IMR-90 (cell line): ENCODE measurements at places on chromosomes 7 and 10. TPM values are rescaled to one million over a fixed set of nuclear protein-coding genes. Genes with fewer than 3 reads are reported as not detected.
A peak's percentile ranks its signal among the peaks of the same experiment; 100 is the strongest.

DNA sequence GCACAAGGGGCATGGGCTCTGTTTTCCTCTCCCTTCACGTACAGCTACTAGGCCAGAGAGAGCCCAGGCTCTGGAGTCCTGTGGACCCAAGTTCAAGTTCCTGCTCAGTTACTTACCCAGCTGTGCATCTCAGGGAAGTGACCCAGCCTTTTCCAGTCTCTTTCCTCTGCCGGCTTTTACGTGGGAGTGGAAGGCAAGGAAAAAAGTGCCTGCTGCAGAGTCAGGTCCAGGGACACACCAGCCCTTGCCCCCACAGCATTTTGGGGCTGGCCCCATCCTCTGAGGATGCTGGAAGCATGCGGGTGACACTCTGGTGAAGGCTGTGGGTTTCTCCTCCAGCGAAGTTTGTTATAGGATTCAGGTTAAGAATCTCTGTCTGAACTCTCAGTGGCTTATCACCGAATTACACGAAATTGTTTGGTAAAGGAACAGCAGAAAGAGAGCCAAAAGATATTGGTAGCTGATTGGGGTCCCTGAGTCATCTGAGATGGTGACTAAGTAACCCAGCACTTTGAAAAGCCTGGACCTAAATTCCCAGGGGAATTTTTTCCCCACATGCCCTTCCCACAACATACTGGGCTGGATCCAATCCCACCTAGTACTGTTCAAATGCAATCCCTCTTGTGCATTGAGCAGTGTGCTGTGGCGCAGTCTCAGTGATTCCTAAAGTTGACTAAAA, 424.3 kb downstream of the RPS24 start:
- H3K4me1 ChIP-seq: peaks cover 14% of the 10 kb centered on the region
- H3K36me3 ChIP-seq: no peaks in the 10 kb centered on the region
- H3K27me3 ChIP-seq: no peaks in the 10 kb centered on the region
- DNase-seq: peak; percentile 90
- H3K27ac ChIP-seq: no peak overlapping the region

GRCh38 chr7:37007268-37007667, 283.0 kb upstream of the AOAH start:
- no peaks in the 10 kb centered on the region for H3K36me3 ChIP-seq
- peaks cover 6% of the 10 kb centered on the region for H3K27me3 ChIP-seq
- no peak for DNase-seq
- H3K27ac ChIP-seq: no peak overlapping the region

- H3K27me3 ChIP-seq: peaks cover 17% of the 10 kb centered on the region
- no peak overlapping the region for H3K4me3 ChIP-seq
- DNase-seq: no peak
Measured at GRCh38 chr7:21538936-21539495, 3.8 kb upstream of the DNAH11 start.

Gene ATRNL1
- 0.18 and 0.56 TPM in 2 replicates for total RNA-seq

Gene PLXNA4
- under 0.01 TPM in 2 replicates for total RNA-seq

Gene EVX1
- not detected in 2 replicates for total RNA-seq
